ENCODE measurements at places on chromosomes 13 and 19.

GRCh38 chr19:2332341-2333026, 4.0 kb downstream of the SPPL2B start:
- no peak for DNase-seq

- no peak for DNase-seq
These were observed 630.2 kb upstream of the PCDH9 start for GRCh38 chr13:67860315-67860714.

- DNase-seq, result no peak
These were observed 630.9 kb upstream of the PCDH20 start for GRCh38 chr13:62046512-62046911.

DNA sequence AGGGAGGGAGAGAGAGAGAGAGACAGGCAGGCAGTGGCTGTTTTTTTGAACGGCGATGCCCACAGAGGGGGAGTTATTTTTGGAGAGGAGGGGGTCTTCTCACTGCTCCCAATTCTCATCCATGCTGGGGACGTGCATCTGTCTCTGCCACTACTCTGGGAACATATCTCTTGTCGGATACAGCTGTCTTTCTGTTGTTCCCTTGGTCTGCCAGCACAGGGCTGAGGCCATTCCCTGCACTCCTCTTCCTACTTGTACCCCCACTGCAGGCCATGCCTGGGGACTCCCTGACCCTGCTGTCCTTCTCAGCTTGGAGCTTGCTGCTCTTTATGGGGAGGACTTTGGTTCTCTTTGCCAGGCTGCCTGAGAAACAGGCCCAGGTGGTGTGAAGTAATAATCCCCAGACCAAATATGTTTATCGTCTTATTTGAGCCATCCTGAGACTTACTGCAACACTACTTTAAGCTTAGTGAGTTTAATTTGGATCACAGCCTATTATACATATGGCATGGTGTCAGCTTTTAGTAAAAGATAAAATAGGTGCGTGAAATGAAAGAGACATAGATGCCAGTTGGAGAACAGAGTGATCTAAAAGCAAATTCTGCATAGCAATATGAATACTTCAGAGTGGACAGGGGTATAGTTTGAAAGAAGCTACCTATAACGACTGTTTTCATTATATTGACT, 19.1 kb downstream of the LRCH1 start:
- DNase-seq, result no peak

DNA sequence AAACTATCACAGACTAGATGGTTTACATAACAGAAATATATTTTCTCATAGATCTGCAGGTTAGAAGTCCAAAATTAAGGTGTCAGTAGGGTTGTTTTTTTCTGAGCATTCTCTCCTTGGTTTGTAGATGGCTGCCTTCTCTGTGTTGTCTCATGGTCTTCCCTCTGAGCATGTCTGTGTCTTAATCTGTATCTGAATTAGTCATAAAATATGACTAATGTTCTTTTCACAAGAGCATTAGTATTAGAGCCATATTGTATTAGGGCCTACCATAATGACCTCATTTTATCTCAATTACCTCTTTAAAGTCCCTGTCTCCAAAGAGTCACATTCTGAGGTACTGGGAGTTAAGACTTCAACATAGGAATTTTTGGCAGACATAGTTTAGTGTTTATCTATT, 77.2 kb upstream of the OBI1 start:
- DNase-seq, result no peak

DNA sequence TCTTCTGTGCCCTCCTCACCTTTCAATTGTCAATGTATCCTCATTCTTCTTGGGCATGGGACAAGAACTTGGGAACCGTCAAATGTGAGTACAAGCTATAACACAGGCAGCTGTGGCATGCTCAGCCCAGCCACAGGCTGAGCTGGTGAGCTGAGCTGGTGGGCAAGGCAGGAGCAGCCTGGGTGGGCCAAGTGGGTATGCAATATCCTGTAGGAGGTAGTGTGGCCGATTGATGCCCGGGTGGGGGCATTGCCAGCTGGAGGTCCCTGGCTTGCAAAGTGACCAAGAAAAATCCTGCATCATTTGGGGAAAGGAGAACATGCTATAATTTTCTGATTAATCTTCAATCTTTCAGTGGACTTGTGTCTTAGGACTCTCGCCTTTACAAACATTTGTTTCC, 507.2 kb upstream of the SLC10A2 start:
- DNase-seq, result no peak

DNA sequence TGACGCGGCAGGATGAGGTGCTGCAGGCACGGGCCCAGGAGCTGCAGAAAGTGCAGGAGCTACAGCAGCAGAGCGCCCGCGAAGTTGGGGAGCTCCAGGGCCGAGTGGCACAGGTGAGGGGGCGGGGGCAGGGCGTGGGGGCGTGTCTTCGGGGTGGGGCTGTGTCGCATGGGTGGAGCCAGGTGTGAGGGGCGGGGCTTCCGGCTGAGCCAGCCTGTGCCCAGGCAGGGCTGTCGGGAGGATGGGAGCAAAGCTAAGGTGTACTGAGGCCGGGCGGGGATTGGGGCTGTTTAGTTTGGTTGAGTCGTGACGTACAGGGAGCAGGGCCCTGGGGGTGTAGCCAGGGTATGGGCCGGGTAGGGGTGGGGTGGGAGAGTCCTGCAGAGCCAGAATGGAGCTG, 62.3 kb downstream of the KCNC3 start:
- DNase-seq, result no peak

- no peak for DNase-seq
These were observed 36.6 kb upstream of the OXGR1 start for GRCh38 chr13:97030705-97031452.

DNA sequence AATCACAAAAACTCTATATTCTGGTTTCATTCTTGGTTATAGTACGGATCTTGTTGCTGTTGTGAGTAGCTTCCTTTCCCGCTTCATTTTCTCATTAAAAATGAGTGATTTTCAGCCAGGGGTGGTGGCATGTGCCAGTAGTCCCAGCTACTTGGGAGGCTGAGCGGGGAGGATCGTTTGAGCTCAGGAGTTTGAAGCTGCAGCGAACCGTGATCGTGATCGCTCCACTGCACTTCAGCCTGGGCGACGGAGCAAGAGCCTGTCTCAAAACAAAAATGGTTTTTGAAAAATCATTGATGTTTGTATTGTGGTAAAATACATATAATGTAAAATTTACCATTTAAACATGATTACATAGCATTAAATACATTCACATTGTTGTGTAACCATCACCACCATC, 71.6 kb upstream of the TM9SF2 start:
- DNase-seq, result no peak

DNA sequence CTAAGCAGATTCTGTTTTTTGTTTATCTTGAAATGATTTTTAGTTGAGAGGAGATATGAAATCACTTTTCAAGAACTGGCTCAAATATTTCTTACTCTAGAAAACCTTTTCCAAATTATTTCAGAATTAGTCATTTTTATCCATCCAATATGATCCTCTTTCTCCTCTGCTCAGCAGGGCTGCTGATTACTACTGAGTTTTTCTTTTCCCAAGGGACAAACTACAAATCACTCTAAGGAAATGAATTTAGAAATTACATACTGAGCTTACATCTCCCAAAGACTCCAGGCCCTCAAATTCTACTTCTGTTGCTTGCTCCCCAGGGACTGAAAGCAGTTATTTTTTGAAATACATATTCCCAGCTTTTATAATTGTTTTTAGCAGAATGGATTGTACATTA, 87.4 kb upstream of the UFM1 start:
- no peak for DNase-seq

- DNase-seq, result no peak
These were observed 1.8 kb downstream of the NXNL1 start for GRCh38 chr19:17458970-17459369.

DNA sequence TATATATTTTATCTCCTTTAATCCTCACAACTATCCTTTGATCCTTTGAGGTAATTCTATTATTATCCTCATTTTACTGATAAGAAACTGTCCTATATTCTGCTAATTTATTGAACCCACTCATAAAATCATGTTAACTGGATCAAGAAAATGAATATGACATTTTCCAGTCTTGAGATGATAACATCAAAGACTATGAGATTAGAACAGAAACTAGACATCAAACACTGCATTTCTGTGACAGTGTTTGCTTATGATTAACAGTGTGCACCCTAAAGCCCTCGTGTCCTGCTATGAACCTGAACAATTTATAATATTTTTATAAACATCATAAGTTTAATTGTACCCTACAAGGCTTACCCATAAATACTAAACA, 96.3 kb downstream of the TBC1D4 start:
- DNase-seq, result no peak

- no peak for DNase-seq
These were observed 304.1 kb downstream of the PCDH20 start for GRCh38 chr13:61111529-61111928.

- DNase-seq, result no peak
These were observed 19.1 kb upstream of the SCEL start for GRCh38 chr13:77516342-77516789.

GRCh38 chr13:41216160-41216559, 21.8 kb upstream of the KBTBD7 start:
- no peak for DNase-seq

DNA sequence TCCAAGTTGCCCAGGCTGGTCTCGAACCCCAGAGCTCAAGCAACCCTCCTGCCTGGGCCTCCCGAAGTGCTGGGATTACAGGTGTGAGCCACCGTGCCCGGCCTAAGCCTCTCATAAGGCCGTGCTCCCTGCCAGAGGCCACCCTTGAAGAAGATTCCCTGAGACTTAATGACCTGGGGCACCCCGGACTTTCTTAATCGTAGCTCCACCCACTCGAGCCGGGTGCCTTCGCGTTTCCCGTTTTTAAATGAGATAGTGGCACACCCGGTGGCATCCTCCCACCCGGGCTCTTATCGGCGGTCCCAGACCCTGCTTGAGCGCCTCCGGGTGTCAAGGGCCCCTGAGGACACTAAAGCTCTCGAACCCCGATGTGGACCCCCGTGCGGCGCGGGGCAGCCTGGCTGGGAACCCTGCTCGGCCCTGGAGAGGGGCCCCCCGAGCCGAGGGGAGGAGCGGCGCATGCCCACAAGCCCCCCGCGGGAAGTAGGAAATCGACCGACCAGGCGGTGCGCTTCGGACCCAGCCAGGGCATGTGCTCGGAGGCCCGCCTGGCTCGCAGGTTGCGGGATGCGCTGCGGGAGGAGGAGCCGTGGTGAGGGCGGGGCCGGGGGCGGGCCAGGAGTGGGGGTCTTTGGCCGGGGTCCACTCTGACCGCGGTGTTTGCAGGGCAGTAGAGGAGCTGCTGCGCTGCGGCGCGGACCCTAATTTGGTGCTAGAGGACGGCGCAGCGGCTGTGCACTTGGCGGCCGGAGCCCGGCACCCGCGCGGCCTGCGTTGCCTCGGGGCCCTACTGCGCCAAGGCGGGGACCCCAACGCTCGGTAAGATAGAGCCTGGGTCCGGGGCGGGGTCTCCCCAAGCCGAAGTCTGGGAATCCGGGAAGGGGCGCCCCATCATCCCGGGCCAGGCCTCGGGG, at the start of gene ANKLE1:
Gene ANKLE1 (plus strand): TSS at position 511 of the 914 bp plus-strand sequence. CDS start 20 bp downstream, at position 531.
- DNase-seq, result peak; percentile 33

DNA sequence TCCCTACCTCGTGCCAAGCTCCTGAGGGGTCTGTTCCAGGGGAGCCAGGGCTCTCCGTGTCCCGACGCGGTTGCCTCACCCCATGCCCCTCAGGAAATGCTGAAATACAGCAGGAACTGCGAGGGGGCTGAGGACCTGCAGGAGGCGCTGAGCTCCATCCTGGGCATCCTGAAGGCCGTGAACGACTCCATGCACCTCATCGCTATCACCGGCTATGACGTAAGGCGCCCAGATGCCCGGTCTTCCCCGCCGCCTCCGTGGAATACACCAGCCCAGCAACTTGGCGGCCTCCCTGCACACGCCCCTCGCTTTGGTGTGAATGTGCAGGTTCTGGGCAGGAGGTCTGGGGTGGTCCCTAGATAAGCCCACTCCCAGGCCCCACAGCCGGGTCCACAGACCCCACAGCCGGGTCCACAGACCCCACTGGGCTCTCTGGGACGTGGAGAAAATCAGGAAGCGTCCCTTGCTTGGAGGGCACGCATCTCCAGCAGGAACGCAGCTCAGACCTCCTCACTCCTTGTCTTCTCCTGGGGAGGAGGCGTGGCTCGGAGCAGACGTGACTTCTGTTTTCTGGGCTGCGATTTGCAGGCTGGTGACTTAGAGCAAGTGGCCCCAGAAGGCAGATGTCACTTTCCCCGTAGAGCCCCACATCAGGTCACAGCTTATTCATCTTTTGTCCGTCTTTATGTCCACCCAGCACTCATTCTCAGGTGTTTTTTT, 19.4 kb upstream of the F7 start:
- no peak for DNase-seq

DNA sequence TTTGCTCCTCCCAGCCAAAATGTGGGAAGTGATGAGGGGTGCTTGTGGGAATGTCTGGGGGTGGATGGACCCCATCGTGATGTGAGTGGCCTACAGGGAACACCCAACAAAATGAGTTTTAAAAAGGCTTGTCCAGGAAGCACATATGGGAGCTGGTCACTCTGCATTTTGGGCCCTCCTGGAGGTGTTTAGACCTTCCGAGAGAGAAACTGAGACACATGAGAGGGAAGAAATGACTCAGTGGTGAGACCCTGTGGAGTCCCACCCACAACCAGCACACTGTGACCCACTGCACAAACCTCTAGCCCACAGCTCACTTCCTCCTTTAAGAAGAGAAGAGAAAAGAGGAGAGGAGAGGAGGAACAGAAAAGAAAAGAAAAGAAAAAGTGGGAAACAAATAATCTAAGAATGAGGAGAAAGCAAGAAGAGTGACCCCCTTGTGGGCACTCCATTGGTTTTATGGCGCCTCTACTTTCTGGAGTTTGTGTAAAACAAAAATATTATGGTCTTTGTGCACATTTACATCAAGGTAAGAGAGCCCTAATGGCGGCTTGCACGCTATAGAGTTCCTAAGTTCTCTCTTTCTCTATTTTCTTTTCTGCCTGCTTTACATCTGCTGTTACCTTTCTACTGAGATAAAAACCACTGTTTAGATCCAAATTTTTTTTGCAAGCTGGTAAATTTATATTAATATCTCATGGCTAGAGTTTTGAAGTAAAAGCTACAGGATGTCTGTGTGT, 13.3 kb upstream of the LILRB1 start:
- DNase-seq, result no peak

GRCh38 chr13:74682746-74683145, 548.5 kb upstream of the KLF12 start:
- DNase-seq, result no peak

DNA sequence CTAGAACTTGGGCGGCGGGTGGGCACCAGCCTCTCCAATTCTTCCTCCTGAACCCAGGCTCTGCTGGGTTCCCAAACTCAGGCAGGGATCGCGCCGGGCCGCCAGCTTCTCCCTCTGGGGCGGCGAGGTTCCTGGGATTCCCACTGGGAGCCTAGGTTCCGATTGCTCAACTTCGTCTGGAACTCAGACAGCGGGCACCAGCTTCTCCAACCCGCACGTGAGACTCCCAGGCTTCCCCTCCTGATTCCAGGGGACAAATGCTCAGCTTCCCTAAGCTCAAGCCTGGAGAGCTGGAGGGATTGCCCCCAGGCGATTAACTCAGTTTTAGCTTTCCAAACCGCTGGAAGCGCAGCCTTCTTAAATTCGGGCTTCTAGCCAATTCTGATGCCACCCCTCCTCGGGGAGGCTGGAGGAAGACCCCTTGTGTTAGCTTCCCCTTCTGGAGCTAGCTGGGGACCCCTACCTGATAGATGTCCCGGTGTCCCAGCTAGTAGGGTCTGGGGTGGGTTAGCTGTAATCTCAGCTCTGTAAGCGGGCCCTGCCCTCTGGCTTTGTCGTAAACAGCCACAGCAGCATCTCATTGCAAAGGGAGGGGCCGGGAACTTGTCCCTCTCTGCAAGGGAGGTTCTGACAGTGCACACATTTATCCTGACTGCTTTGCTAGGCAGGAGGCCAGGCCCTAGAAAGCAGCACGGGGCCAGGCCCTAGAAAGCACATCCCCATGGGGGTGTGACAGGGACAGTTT, 671 bp downstream of the MCOLN1 start:
- no peak for DNase-seq

- no peak for DNase-seq
These were observed 214.5 kb downstream of the TEX29 start for GRCh38 chr13:111534751-111535522.

All from stimulated activated CD8-positive, alpha-beta memory T cell treated with anti-CD3 and anti-CD28 coated beads, Interleukin-15, amount 100 ng/mL, for 24 hours (primary cell).